ENCODE measurements at places on chromosomes 7 and 10. TPM values are rescaled to one million over a fixed set of nuclear protein-coding genes. Genes with fewer than 3 reads are reported as not detected.

- DNase-seq, result no peak
Observed at GRCh38 chr7:3065724-3066143, 22.1 kb upstream of the CARD11 start.

DNA sequence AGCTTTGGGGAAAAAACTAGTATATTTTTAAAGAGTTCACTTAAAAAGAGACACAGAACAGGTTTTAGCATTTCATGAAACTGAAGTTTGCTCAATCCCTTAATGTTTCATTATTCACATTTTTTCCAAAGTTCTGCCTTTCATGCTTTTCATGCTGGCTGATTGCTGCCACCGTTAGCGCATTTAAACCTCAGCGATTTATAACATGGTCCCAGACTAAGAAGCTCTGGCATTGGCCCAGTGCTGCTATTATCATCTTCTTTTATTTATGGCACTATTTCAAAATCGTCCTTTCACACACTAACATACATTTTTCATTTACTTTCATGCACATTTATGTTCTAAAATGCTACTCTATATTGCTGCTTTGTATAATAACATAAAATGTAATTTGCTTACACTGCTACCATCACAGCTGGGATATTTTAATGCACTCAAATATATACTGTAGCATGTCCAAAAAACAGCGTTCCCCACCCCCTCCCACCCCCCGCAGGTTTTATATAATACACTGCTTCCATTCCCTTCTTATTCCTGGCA lies 141.9 kb downstream of the MPP7 start:
- DNase-seq, result no peak

NUP205 gene
- 39.9 TPM for total RNA-seq

FKBP6 gene
- not detected for total RNA-seq

DNA sequence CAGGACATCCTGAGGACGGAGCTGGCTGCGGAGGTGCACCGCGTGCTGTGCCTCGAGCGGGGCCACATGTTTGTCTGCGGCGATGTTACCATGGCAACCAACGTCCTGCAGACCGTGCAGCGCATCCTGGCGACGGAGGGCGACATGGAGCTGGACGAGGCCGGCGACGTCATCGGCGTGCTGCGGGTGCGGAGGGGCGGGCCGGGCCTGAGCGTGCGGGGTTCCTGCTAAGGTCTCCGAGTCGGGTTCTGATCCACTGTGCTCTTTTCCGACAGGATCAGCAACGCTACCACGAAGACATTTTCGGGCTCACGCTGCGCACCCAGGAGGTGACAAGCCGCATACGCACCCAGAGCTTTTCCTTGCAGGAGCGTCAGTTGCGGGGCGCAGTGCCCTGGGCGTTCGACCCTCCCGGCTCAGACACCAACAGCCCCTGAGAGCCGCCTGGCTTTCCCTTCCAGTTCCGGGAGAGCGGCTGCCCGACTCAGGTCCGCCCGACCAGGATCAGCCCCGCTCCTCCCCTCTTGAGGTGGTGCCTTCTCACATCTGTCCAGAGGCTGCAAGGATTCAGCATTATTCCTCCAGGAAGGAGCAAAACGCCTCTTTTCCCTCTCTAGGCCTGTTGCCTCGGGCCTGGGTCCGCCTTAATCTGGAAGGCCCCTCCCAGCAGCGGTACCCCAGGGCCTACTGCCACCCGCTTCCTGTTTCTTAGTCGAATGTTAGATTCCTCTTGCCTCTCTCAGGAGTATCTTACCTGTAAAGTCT lies 10.4 kb downstream of the ATG9B start:
- no peak for DNase-seq

DNA sequence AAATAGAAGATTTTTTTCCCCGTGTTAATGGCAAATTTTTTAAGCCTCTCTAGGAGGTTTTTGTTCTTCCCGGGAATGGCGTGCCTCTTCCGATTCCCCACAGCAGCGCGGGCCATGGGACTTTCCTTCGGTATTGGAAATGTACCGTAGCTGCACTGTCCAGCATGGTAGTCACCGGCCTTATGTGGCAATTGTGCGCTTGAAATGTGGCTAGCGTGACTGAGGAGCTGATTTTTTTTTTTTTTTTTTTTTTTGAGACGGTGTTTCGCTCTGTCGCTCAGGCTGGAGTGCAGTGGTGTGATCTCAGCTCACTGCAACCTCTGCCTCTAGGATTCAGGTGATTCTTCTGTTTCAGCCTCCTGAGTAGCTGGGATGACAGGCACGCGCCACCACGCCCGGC lies 938 bp upstream of the TCTN3 start:
- DNase-seq, result no peak

GRCh38 chr7:97017192-97018125 lies 7.2 kb downstream of the DLX5 start:
- peak; percentile 77 for DNase-seq

All from esophagus muscularis mucosa (tissue), 4 donors.